ENCODE measurements at places on chromosomes 5 and 9. TPM values are rescaled to one million over a fixed set of nuclear protein-coding genes. Genes with fewer than 3 reads are reported as not detected.

Gene GABRA6
- not detected for total RNA-seq

Gene CRB2
- not detected for total RNA-seq

Gene CYLC2
- total RNA-seq, result not detected

Gene SH3TC2
- 7.9 TPM for total RNA-seq

- no peak for DNase-seq
Observed at GRCh38 chr5:18984559-18985080, 1003.4 kb downstream of the CDH18 start.

- peak; percentile 90 for DNase-seq
Observed at GRCh38 chr9:72586388-72587130, 65.2 kb downstream of the TMC1 start.

- peak; percentile 20 for DNase-seq
Observed at GRCh38 chr5:141223112-141223783, at the start of gene PCDHB14. Gene PCDHB14, plus strand, starts transcription at chr5:141223343. Its CDS starts 163 bp downstream, at chr5:141223506.

DNA sequence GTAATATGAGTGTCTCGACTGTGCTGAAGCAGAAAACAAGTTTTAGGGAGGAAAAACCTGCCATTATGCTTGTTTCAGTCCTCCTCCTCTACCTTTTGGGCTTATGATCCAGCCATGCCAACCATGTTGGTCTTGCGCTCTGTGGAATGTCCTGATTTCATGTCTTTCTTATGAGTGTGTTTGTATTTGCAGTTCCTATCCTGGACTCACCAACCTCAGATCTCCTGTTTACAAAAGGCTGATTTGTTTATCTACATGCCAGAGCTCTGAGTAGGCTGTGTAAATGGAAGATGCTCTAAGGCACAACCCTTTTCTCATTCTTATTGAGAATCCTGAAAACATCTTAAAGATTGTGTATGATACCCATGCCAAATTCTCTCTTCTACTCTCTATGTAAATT lies 138.6 kb downstream of the ARHGEF28 start:
- DNase-seq, result peak; percentile 82

GRCh38 chr9:104900324-104900723 lies 27.6 kb downstream of the ABCA1 start:
- no peak for DNase-seq

- no peak for DNase-seq
Observed at GRCh38 chr5:59356813-59357380, 536.6 kb downstream of the PDE4D start.

DNA sequence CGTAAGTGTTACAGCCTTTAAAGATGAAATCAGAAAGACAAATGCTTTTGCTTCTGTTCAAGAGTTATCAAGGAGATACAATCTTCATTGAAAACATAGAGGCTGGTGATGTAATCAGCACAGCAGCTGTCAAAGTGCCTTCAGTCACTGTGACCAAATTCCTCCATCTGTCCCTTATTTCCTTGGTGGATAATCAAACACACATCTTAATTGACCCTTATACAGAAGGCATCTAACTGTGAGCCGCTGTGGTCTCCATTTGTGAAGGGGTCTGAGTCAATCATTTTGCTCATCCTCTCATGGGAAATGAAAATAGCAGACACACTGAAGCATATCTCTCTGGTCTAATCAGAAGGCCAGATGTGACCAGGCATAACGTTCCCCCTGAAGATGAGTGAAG lies 130.1 kb upstream of the TLR4 start:
- no peak for DNase-seq

GRCh38 chr5:9951865-9952516 lies 297.7 kb downstream of the ATPSCKMT start:
- DNase-seq, result no peak

DNA sequence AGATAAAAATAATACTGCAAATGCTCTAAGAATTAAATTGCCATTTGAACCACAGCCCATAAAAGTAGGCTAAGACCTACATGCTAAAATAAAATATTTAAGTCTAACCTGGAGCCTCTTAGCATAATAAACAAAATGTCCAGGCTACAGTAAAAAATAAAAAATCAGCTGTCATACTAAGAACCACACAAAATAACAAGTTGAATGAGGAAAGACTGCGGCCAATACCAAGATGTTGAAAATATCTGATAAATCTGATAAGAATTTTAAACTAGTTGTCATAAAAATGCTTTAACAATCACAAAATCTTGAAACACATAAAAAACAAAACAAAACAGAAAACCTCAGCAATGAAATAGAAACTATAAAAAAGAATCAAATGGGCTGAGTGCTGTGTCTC lies 336.9 kb upstream of the MSX2 start:
- no peak for DNase-seq

DNA sequence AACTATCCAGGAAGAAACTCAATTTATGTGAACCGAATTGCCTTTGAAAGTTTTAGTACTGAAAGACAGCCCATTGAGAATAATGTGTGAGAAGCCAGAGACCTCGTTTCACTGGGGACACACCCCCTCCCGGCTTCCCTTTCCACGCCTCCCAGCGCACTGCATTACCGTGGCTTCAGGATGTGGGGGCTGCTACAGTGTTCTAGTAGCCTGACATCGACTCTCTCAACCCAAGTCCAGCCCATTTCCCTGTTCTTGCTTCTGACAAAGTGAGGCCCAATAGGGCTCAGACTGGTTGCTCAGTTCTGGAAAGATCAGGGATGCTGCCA lies 3.5 kb downstream of the PAX5 start:
- DNase-seq, result no peak

- DNase-seq, result peak; percentile 57
Observed at GRCh38 chr5:147906326-147907095, at the start of gene C5orf46. Gene C5orf46, minus strand, starts transcription at chr5:147906538. Its CDS starts 37 bp downstream, at chr5:147906501.

GRCh38 chr9:75935591-75935990 lies 45.1 kb downstream of the PCSK5 start:
- DNase-seq, result no peak

Measured in IMR-90 (cell line).